GM12891 (cell line): ENCODE measurements at places on chromosomes 2 and 18.

- no peak for DNase-seq
Measured at GRCh38 chr18:38587571-38587970, 1022.0 kb upstream of the CELF4 start.

GRCh38 chr2:25483607-25484266, 142.0 kb upstream of the DNMT3A start:
- DNase-seq, result no peak

- DNase-seq, result no peak
Measured at GRCh38 chr2:172305066-172305465, 122.3 kb upstream of the ITGA6 start.

- DNase-seq, result no peak
Measured at GRCh38 chr2:225559072-225559415, 159.5 kb downstream of the NYAP2 start.

- no peak for DNase-seq
Measured at GRCh38 chr2:239589833-239590232, 189.0 kb upstream of the HDAC4 start.

DNA sequence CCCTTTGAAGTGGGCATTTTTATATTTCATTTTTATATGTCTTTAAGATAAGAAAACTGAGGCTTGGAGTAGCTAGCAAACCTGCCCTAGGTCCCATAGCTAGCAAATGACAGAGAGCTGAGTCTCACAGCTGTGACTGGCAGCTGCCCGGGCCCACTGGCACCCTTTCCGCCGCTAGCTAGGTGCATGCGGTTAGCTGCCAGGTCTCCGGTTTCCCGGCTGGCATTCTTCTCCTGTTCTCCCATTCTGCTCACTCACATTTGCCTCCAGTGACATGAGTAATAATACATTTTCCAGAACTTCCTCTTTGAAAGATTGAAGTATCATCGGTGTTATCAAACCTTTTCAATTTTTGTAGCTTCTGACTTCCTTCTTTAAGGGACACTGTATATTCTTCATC, 38.7 kb downstream of the MTCL1 start:
- DNase-seq, result no peak

- DNase-seq, result no peak
Measured at GRCh38 chr2:96952976-96953610, 33.3 kb downstream of the FAM178B start.
